ENCODE measurements at places on chromosomes 3 and 15.
A peak's percentile ranks its signal among the peaks of the same experiment; 100 is the strongest.

DNA sequence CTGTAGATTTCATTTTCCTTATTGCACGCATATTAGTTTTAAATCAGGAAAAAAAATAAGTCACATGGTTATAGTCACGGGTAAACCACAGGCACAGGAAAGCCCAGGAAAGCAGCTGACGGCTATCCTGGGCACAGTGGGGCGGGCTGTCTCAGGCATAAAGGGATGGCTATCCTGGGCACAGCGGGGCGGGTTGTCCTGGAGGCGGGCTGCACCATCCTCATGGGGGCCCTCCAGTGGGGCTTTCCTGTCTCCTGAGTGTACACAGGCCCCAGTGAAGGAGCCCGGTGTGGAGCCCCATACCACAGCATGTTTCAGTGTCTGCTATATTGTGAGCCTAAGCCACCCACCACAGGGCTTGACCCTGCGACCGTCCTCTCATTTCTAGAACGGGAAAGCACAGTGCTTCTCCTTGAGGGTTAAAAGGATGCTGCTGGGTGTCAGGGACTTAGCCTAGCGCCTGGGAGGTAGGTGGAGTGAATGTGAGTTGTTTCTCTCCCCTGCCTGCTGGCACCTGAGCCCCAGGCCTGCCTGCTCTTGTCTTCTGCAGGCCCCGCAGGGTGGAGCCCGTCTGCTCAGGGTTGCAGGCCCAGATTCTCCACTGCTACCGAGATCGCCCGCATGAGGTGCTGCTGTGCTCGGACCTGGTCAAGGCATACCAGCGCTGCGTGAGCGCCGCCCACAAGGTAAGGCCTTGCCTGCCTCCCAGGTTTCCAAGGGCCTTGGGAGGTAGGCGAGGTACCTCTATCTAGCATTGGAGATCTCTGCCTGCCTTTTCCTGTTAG lies 25.9 kb upstream of the PLXNA1 start:
- peak; percentile 70 for DNase-seq

DNA sequence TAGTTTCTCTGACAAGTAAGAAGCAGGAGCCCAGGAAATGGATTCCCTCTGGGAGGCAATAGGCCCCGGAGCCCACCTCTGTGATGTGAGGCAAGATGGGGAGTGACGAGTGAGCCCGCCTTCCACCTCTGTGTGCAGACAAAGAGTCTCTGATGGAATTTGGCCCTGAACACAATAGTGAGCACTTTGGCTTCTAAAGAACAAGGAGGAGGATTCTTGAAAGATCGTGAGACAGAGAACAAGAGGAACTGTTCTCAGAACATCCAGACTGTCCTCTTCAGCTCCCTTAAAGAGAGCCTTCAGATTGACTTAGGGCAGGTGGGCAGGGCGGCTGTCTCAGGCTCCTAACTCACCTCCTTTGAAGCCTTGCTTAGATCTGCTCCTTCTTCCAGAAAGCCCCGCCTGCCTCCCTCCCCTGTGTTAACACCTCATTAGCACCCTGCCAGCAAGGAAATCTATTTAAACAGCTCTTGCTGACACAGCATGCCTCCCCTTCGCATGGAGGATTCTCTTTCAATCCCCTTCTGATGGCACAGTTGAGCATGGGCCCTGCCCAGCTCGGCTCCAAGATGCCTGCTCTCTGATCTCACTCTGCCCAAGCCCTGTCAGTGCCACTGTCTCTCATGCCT lies 430.3 kb downstream of the NTRK3 start:
- no peak for DNase-seq

DNA sequence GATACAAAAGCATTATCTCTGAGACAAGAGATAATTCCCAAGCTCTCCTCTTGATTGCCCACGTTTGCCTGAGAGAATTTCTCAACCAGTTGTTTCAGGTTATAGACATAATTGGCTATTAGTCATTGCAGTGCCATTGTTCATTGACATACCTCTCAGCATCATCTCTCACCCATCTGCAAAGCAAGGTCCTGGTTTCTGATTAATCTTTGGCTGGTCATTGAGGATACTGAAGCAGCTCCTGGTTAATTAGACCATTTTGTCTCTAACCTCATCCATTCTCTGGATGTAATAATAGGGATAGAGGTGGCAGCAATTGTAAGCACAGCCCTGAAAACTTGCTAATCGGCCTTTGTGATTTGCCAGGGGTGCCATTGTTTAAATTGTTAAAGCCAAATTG lies 104.2 kb downstream of the CNTN6 start:
- DNase-seq: no peak

GRCh38 chr3:33099109-33099645 lies 2.2 kb upstream of the GLB1 start:
- no peak for DNase-seq

DNA sequence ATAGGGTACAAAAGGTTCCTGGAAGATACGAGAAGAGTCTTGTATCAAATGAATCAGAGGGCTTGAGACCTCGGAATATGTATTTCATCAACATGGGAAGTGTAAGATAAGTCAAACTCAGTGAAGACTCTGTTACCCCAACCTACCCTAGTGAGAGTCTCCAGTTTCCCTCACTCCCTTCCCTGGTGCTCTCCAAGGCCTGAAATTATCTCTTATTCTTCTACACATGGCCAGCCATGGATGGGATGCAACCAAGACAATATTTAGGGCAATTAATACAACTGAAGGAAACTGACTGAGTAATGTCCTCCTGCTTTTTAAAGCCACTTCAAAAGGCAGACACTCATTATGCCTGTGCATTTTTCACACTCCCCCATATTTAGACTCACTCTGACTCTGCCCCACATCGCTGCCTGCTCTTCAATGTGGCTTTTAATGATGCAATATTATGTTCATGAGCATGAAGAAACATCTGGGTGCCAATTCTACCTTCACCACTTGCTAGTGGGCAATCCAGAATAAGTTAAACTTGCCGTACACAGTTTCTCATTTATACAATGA lies 137.1 kb upstream of the THBS1 start:
- no peak for DNase-seq

DNA sequence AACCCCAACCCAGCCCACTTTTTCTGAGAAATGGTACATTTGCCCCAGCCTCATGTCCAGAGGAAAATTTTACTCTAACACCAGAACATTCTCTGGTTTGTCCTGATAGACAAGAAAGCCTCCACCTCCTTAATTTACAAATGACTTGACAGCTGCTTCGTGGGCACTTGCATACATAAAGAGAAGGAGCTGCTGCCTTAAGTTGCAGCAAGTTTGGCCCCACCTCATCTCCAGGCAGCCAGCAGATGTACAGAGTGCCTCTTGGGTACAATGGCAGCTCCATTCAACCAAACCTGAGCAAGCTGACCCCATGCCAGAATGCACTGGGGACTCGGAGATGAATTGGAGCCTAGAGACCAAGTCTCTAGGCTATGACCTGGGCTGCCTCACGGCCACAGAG lies 6.2 kb upstream of the H1-8 start:
- no peak for DNase-seq

GRCh38 chr3:141415953-141416352 lies 47.6 kb downstream of the ZBTB38 start:
- DNase-seq: no peak

DNA sequence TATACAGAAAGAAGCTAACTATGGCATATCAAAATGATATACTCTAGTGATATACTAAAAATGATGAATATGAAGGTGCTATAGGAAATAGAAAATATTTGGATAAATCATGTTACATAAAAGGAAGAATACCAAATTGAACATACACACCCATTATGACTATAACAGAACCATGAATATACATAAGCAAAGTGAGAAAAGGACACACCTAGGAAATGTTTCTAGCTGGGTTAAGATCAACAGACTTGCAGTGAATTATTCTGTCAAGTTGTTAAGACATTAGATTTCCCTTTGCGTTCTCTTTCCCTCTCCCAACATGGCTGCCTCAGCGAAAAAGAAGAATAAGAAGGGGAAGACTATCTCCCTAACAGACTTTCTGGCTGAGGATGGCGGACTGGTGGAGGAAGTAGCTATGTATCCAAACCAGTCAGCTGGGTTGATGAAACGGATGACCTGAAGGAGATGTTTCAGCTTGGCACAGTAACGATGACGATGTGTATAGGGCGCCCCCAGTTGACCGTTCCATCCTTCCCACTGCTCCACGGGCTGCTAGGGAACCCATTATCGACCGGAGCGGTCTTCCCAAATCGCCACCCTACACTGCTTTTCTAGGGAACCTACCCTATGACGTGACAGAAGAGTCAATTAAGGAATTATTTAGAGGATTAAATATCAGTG lies 20.2 kb upstream of the PARP14 start:
- no peak for DNase-seq

DNA sequence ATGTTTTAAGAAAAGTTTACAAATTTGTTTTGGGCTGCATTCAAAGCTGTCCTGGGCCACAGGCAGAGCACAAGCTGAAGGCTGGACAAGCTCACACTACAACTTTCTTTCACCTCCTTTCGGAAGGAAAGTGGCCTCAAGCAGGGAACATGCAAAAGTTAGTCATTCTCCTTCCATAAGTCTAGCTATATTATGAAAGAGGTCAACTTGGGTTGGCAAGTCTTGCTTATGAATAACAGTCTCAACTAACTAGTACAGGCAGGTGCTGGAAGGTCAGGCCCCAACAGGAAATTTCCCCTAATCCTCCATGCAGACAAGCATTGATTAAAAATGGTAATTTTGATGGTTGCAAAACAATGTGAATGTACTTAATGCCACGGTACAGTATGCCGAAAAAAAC lies 69.4 kb downstream of the OSBPL10 start:
- peak; percentile 65 for DNase-seq

DNA sequence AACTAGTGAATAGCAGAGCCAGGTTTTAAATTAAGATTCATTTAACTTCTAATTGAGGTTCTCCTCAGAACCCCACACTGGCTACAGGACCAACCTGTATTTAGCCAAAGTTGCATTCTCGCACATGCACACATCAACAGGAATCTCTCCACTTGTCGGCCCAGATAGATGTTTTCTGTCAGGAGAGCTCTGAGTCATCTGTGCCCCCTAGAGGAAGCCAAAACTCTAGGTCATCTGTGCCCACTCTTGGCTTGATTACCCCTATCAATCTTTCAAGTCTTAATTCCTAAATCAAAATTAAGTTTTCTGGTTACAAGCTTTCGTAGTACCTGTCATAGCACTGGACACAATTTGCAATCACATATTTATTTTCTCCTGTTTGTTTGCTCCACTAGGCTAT lies 104.9 kb upstream of the EOMES start:
- no peak for DNase-seq

- DNase-seq: no peak
Observed at GRCh38 chr15:44011238-44011854, 183.7 kb downstream of the FRMD5 start.

DNA sequence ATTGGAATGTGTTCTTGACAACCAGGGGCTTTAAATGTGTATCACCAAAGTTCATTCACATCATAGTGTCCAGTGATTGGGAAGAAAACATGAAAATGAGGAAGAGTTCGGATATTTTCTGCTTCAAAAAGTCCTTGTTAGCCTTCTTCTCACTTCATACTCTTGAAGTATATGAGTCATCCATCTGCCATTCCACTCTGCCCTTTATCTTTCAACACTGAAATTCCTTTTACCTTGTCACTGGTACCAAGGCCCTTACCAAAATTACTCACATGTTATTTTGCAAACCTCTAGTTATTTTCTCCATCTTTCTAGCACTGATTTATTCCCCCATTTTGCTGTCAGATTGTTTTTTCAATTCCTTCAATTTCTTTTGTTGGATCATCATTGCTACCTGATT lies 32.5 kb downstream of the OR5H15 start:
- no peak for DNase-seq

DNA sequence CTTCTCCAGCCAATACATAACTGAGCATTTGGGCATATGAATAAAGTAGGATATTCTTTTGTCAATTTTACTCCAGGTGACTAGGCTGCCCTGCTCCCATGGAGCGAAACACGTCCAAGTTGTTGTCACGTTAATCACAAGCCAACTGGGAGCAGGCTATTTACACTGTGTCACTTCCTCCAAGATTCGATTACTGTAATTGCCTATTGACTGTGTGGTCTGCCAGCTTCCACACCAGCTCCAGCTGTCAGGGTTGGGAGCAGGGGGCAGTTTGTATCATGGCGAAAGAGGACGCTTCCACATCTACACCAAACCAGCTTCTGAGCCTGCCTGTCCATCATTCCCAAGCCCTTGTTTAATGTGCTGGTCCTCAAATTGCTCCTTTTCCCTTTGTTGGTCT lies 89.2 kb upstream of the RORA start:
- no peak for DNase-seq

DNA sequence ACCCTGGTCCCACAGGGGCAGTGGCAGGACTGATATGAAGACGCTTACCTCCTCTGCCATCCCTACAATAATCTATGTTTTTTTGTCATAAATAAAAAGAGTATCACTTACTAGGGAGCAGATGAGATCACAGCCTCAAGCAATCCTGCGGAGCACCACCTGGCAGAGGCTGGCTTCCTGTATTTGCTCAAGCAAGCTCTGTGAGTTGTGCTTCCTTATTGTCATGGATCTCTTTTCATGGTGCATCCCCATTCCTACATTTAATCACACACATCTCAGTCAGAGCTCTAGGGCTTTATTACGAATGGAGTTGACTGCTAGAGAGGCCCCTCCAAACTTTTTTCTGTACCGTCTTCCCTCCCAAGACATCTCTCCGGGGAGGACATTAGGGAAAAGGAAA lies 186.0 kb downstream of the UBE2E2 start:
- no peak for DNase-seq
